ENCODE measurements at places on chromosomes 5 and 9. TPM values are rescaled to one million over a fixed set of nuclear protein-coding genes. Genes with fewer than 3 reads are reported as not detected.

IFNB1 gene
- total RNA-seq, result not detected

LAMC3 gene
- 136 TPM for total RNA-seq

TMEM174 gene
- not detected for total RNA-seq

SHC3 gene
- total RNA-seq, result 0.37 TPM

STING1 gene
- 18.6 TPM for total RNA-seq

SYK gene
- 30.8 TPM for total RNA-seq

NR2F1-AS1 gene
- 15.6 TPM for total RNA-seq

MEF2C gene
- total RNA-seq, result 53.1 TPM

DBH gene
- not detected for total RNA-seq

RANBP17 gene
- 58.2 TPM for total RNA-seq

PCDH1 gene
- total RNA-seq, result 10.6 TPM

SPINK13 gene
- total RNA-seq, result not detected

LPAR1 gene
- total RNA-seq, result 23.9 TPM

ANGPTL2 gene
- total RNA-seq, result 2.4 TPM

CCDC180 gene
- total RNA-seq, result 66.1 TPM

IL9 gene
- total RNA-seq, result not detected

MEIKIN gene
- 27.0 TPM for total RNA-seq

DIAPH1 gene
- total RNA-seq, result 53.7 TPM

HTR1A gene
- total RNA-seq, result 0.24 TPM

IER5L gene
- total RNA-seq, result 12.6 TPM

DCTN3 gene
- total RNA-seq, result 78.5 TPM

PDE6A gene
- 3.2 TPM for total RNA-seq

LHX6 gene
- total RNA-seq, result 11.5 TPM

SEMA5A gene
- total RNA-seq, result 5.4 TPM

TAF11L7 gene
- not detected for total RNA-seq
